ENCODE measurements at places on chromosomes 3 and 15.
A peak's percentile ranks its signal among the peaks of the same experiment; 100 is the strongest.

- DNase-seq: peak; percentile 40
Measured at GRCh38 chr3:23806534-23807423, 1.0 kb downstream of the UBE2E1 start.

- DNase-seq: no peak
Measured at GRCh38 chr3:194964809-194965208, 279.1 kb downstream of the FAM43A start.

DNA sequence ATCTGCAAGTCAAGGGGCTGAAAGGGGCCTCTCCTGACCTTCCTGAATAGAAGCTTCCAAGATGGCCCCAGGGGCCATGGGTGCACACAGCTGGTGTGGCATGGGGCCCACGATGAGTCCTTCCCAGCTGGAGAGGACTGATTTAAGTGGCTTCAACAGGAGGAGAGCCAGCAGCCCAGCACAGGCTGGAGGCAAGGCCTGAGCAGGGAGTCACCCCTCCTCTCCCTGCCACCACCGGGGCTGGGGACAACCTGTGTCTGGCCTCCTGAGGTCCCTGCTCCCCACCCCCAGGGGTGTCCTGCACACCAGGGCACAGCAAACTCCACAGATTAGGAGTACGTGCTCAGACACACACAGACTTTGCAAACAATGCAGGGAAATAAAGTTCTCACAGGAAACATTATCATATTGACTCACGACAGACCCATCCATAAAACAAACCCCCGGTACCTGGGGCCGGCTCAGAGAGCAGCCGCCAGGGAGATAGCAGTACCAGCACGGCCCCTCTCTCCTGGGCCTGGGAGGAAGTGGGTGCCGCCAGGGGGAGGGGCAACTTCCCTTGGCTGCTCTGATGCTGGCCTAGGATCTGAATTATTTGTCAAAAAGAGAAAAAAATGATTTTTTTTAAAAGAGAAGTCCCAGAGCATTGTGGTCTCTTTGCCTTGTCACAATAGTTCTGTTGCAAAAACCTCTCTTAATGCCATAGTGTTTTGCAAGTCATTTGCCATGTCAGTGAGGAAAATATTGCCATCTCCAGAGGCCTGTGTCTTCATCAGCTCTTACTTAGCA lies 21.9 kb upstream of the TSEN2 start:
- DNase-seq: peak; percentile 11

GRCh38 chr3:39013921-39014509 lies 37.7 kb downstream of the SCN11A start:
- DNase-seq: no peak

DNA sequence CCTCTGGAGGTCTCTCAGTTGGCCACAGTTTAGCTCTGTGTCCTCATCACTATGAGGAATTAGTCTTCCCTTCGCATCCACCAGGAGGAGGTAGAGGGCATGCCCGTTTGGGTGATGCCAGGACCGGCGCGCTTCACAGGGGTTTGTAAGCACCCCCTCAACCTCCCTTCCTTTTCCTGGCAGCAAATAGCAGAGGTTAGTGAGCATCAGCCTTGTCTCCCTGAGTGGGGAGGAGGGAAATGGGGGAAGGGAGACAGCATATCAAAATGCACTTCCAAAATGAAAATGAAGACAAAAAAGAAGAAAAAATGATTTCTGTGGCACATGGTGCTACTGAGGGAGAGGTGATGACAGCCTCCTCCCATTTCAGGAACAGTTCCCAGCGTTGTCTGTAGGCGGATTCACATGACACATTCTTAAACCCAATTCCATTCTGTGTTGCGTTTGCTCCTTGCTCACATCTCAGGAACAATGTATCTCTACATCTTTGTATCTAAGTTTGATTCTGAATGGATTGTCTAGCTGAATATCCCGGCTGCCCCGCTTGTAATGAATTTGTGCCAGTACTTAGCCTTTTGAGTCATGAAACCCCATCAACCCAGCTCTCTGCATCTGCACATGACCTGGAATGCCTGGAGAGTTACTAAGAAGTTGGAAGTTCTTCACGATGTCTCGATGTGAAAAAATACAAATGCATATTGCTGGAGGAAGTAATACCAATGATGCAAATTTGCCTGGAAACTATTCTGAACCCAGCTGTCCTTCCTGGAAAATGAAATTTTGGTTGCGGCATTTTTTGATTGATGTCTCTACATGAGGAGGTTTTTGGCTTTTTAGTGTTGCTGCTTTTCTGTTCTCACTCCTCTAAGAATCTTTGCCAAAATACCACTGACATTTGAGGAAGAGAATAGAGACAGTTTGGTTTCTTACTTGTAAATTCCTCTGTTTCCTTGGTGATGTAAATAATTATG lies 45.2 kb downstream of the TYRO3 start:
- peak; percentile 64 for DNase-seq

- DNase-seq: no peak
Measured at GRCh38 chr15:69852916-69853315, 244.8 kb downstream of the TLE3 start.

DNA sequence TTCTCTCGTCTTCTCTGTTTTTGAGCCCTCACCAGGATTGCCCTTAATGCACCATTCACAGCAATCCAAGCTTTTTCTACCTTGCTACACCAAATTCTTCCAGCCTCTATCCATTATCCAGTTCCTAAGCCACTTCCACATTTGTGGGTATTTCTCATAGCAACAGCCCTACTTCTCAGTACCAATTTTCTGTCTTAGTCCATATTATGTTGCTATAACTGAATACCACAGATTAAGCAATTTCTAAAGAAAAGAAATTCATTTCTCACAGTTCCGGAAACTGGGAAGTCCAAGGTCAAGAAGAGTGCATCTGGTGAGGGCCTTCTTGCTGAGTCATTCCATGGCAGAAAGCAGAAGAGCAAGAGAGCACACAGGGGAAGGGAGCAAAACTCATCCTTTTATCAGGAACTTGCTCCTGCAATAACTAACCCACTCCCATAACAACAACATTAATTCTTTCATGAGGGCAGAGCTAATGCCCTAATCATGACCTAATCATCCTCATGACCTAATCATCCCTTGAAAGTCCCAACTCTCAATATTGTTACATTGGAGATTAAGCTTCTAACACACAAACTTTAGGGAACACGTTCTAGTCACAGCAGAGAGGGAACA lies 9.7 kb upstream of the EIF1B start:
- DNase-seq: peak; percentile 9

DNA sequence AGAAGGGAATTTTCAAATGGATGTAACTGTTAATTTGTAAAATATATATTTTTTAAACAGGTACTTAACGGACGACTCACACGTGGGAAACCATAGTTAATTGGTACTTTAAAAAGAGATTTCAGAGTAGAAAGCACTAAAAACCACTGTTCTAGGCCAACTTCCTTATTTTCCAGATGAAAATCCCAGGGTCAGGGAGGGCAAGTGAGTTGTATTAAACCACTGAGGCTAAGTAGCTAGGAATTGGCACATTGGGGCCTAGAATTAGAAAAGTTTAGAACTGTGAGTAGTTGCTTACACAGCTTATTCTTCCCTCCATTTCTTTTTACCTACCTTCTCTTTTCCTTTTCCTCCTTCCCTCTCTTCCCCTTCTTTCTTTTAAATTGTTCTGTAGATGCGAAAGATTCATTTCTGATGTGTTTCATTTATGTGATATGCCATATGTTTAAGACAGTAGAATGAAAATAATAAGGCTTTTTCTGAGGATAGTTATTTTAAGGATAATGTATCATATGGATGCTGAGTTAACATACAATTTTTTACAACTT lies 4.1 kb upstream of the UTS2B start:
- DNase-seq: no peak

- DNase-seq: no peak
Measured at GRCh38 chr3:32501783-32502117, 902 bp downstream of the CMTM6 start.

GRCh38 chr3:195597848-195598247 lies 14.1 kb upstream of the APOD start:
- DNase-seq: no peak

GRCh38 chr15:85361323-85361722 lies 19.1 kb upstream of the AKAP13 start:
- no peak for DNase-seq

DNA sequence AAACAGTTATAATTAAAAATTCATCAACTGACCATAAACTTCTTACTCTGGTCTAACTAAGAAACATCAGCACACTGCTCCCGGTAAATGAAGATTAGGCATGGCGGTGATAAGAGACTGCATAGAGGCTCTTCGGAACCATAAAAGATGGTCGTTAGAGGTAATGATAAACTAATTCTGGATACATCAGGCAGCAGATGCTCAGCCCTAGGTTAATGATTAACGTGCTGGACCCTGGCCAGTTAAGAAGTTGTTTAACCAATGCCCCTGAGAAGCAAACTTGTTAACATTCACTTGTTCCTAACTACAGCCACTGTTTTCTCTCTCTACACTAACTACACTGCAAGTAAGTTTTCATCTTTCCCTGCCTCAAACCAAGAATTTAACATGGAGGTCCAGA lies 111.5 kb downstream of the PDZRN3 start:
- no peak for DNase-seq

GRCh38 chr3:192042116-192042515 lies 581.2 kb downstream of the PYDC2 start:
- no peak for DNase-seq

DNA sequence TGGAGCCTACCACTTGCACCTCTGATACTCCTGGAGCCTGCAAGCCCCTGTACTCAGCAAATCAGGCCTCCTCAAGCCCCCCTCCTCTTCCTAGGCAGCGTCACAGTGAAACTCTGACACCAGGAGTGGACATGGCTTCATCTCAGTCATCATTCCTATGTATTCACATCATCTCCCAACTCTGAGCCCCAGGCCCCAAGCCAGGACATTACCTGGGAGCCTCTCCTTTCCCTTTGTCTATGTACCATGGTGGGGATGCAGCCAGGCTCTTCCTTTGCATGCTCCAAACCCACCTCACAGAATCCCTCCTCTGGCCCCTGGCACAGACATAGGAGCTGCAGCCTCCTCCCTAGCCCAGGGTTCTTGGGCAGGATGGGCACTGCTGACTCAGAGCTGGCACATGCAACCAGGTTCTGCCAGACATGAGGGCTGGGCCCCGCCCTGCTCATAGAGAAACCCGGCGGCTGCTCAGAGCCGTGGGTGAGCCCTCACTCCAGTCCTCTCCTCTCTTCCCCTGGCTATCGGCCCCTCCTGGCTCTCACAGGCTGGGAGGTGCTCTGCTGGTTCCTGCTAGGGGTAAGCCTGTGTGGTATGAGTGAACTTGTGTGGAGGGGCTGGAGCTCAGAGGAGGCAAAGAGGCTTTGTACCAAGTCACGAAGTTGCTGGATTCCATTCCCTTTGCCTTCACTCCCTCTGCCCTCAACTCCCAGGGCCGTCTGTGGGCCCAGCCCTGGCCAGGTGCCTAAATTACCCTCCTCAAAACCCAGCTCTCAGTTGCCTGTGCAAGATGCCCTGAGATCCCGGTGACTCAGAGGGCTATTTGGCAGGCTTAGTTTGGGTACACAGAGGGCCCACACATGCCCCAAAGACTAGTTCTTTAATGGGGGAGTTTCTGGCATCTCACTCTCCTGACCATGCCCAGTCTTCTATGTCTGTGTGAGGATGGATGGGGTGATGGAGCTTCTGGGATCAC lies 1.9 kb upstream of the PLCD1 start:
- DNase-seq: peak; percentile 20

DNA sequence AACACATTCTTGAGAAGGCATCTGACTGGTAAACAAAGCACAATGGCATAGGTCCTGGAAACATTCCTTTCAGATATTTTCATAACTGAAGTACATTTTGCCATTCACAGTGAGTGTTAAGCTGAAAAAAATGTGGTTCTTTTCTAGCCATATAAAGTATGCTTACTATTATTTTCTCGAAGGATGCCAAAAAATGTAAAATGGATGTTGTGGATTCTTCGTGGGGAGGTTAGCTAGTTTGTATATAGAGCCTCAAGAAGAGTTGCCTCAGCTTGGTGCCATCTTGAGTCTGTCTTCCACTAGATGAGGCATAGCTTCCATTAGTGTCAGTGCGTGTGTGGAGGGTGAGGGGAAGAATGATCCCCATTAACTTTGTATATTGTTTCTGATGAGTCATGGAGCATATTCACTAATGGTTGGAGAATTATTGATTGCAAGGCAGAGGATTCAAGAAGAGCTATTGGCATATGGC lies 4.1 kb downstream of the MBNL1 start:
- DNase-seq: peak; percentile 34

DNA sequence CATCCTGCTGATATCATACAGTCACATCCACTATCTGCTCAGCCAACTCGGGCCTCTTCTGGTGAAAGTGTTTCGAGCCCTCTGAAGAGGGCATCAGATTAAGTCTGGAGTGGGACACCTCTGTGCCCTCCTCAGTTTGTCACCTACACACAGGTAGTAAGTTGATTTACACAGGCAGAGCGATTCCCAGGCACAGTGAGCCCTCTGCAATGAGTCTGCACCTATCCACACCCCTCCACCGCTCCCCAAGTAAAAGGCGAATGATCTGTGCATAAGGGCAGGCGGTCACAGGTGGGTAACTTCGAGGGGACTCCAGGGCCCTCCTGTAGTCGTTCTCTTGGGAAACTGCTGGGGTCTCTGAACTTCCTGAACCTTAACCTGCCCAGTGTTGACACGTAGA lies 152.0 kb downstream of the ATP10A start:
- DNase-seq: no peak

DNA sequence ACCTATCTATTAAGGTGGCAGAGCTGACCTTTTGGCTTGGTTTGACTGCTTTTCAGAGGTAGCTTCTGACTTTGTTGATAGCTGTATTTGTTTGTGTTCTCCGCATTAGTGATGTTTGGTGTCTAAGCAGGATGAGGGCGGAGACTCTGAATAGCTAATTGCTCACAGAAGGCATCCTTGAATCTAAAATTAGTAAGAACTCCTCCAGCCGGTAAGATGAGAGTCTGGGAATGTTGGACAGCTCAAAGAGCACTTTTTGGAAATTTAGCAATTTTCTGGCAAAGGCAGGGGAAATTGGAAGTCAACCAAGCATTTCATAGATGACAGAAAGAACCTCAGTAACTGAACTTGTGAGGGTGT lies 174.1 kb downstream of the KLHL25 start:
- no peak for DNase-seq

GRCh38 chr15:67307889-67308597 lies 53.5 kb downstream of the IQCH start:
- DNase-seq: no peak

- no peak for DNase-seq
Measured at GRCh38 chr15:38053776-38054175, 119.3 kb downstream of the TMCO5A start.

DNA sequence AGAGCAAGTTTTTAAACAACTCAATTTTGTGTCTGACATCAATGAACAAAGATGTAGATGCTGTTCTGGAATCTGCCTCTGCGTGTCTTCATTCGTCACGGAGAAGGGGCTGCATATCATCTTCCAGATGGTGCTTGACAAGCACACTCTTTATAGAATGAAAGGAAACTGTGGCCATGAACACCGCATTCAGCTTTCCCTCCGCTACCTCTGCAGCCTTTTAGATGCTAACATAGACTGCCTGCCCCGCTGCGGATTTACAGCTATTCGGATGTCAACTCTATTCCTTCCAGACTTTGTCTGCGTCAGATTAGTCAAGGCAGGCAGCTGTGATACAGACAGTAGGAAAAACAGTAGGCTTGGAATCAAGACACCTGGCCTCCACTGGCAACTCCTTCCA lies 232.9 kb downstream of the TJP1 start:
- no peak for DNase-seq

- no peak for DNase-seq
Measured at GRCh38 chr3:12308517-12308916, 19.6 kb downstream of the PPARG start.

GRCh38 chr3:128497305-128498126 lies 4.5 kb upstream of the GATA2 start:
- DNase-seq: peak; percentile 44

- no peak for DNase-seq
Measured at GRCh38 chr3:33403756-33404155, 36.4 kb downstream of the UBP1 start.
